ENCODE measurements at places on chromosomes 11 and 22. TPM values are rescaled to one million over a fixed set of nuclear protein-coding genes. Genes with fewer than 3 reads are reported as not detected.

Gene TIMP3
- total RNA-seq = 0.40 TPM

Gene IL18
- 0.80 TPM for total RNA-seq

Gene NLRP10
- total RNA-seq = not detected

Gene SORL1
- total RNA-seq = 0.29 TPM

Gene PEX16
- total RNA-seq = 21.3 TPM

Gene CALCB
- total RNA-seq = not detected

Gene TNNT3
- not detected for total RNA-seq

Gene POU2AF2
- not detected for total RNA-seq

Gene TIGD3
- 0.14 TPM for total RNA-seq

Gene DGCR6
- 0.13 TPM for total RNA-seq

Gene DMC1
- 4.2 TPM for total RNA-seq

Gene ADAMTS15
- 0.13 TPM for total RNA-seq

Gene CASP12
- total RNA-seq = 1.5 TPM

Gene VPREB3
- not detected for total RNA-seq

Gene PTGDR2
- under 0.01 TPM for total RNA-seq

Gene OR51A7
- total RNA-seq = not detected

Gene SHANK2
- total RNA-seq = not detected

Gene MS4A7
- not detected for total RNA-seq

Gene SNAP29
- total RNA-seq = 14.2 TPM

Gene GP1BB
- 1.3 TPM for total RNA-seq

Gene WNT11
- total RNA-seq = not detected

Gene FJX1
- total RNA-seq = 28.1 TPM

Gene SLC22A12
- not detected for total RNA-seq

Gene FXYD2
- 0.50 TPM for total RNA-seq

Gene UCP2
- total RNA-seq = 0.53 TPM

Gene ZP1
- not detected for total RNA-seq

Gene PKNOX2
- total RNA-seq = 0.13 TPM

Gene CTNND1
- total RNA-seq = 292 TPM

Gene BIRC3
- 3.4 TPM for total RNA-seq

Gene SCGB2A2
- not detected for total RNA-seq

Gene KIRREL3
- total RNA-seq = not detected

Gene ANO5
- total RNA-seq = 8.4 TPM

Gene ZC3H12C
- 22.4 TPM for total RNA-seq

Gene IFITM10
- total RNA-seq = not detected

Gene CD6
- not detected for total RNA-seq

Gene TMEM191B
- total RNA-seq = not detected

Gene SMARCB1
- 74.9 TPM for total RNA-seq

Gene KRTAP5-8
- not detected for total RNA-seq

Gene CREB3L1
- total RNA-seq = 2.4 TPM

Gene FTH1
- 696 TPM for total RNA-seq

Gene CNGA4
- 0.07 TPM for total RNA-seq

Gene DAGLA
- total RNA-seq = 1.7 TPM

Data from thoracic aorta endothelial cell (primary cell).